ENCODE measurements at places on chromosomes 3 and 15. TPM values are rescaled to one million over a fixed set of nuclear protein-coding genes. Genes with fewer than 3 reads are reported as not detected.

DNA sequence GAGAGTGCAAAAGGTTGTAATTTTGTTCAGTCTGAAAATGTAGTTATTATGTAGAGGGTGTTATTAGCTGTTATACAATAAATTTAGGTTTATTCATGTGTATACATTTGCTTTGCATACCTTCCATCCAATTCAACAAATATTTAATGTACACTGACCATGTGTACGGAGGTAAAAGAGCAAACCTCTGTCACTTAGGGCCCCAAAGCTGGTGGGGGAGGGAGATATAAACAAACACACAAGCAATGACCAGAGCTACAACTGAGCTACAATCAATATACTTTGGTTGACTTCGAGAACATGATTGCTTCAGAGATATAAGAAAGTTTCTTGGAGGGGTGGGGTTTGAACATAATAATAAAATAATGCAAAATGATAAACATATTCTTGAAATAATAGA is 17.5 kb upstream of the BCL6 start:
- DNase-seq, result no peak

- no peak for DNase-seq
These were observed 16.8 kb downstream of the RFT1 start for GRCh38 chr3:53113293-53114010.

- DNase-seq, result no peak
These were observed 691.4 kb downstream of the ZBBX start for GRCh38 chr3:166688665-166689064.

- DNase-seq, result no peak
These were observed 22.6 kb upstream of the FILIP1L start for GRCh38 chr3:100136921-100137320.

DNA sequence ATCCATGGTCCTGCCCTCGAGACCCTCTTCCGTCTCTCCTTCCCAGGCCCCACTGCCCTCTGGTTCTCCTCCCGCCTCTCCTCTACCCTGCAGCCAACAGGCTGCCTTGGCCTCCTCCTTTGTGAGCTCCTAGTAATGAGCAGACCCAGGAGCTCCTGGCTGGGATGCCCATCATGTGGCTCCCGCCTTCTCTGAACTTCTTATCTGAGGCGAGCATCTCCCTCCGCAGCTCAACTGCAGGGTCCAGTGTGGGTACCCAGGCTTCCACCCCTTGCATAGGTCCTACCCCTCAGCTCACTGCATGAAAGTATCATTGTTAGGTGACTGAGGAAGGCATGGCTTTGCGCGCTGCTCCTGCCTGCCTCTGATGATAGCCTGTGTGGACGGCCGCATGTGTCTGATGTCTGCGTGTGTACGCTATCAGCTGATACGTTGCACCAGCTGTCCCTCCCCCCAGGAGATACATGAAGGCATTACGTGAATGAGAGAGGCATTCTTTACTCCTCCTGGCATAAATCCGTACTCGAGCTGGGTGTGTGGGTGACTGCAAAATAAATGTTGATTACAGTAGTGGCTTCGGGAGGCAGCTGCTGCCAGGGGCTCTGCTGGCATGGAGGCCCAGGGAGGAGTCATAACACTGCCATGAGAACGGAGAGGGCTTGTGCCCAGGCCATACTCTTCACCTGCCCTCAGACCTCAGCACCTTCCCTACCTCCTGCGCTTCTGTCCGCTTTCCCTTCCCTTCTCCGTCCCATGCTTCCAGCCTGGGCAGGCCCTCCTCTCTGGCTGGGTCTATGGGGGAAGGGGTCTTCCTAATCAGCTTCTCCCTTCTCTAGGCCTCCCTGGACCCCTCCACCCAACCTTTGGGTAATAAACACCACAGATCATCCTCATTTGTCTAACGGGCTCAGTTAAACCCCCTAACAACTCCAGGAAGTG is 48.8 kb downstream of the ZNF710 start:
- DNase-seq, result no peak

- DNase-seq, result no peak
These were observed 35.2 kb downstream of the ZIC4 start for GRCh38 chr3:147371140-147371539.

- no peak for DNase-seq
These were observed 4.5 kb downstream of the SOX14 start for GRCh38 chr3:137768361-137769321.

- no peak for DNase-seq
These were observed 309.0 kb downstream of the GBE1 start for GRCh38 chr3:81452418-81452817.

DNA sequence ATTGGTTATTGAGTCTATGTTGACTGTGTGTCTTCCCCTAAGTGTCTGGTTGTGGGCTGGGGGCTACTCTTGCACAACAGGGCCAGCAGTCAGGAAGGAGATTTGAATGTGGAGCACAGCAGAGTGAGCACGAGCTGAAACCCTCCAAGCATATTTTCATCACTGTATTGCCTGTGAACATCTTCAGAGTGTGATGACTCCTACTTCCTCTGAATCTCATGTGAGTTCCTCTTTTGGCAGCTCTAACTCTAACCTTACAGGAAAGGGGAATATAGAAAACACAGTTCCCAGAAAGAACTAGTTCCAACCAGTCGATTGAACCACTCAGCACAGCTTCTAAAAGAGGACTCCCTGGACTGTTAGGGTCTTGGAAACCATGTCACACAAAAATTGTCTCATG is 211.6 kb downstream of the RAP2B start:
- DNase-seq, result no peak

- DNase-seq, result no peak
These were observed 10.8 kb downstream of the HSPBAP1 start for GRCh38 chr3:122782804-122783203.

GRCh38 chr15:84830036-84830435 is 12.9 kb downstream of the ALPK3 start:
- DNase-seq, result no peak

GRCh38 chr3:16906682-16907081 is 21.9 kb downstream of the PLCL2 start:
- DNase-seq, result no peak

DNA sequence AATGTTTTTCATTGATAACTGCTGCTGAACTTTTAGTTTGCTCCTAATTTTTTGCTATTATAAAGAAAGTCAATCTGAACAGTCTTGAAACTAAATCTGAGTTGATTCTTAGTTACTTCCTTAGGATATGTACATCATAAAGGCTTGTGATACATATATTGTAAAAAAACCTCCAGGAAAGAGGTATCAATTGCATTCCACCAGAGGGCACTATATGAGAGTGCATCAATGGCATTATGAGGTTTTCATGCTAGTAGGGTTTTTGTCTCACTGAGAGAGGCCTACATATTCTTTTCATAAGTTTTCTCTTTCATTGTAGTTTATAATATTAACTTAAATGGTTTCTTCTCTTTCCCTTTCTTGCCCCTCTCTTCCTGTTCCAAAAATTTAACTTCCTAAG is 46.9 kb downstream of the PIK3R4 start:
- peak; percentile 30 for DNase-seq

GRCh38 chr3:148218222-148218621 is 479.5 kb upstream of the AGTR1 start:
- DNase-seq, result no peak

DNA sequence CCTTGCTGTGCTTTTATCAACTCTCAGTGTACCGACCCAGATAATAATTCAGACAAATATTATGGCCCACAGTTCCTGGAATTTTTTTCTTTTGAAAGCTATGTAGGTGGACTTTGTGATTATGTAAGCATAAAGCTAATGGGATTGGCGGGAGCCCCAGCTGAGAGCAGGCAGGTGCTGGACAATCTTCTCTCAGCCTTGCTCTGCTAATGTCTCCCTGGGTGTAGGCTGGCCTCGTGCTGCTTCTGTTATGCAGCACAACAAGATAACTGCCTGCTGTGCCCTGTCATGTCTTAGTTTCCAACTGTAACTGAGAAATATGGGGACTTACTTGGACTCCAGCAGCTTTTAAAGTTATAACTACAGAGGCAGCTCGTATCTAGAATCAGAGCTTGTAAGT is 415.0 kb downstream of the PDCD6IP start:
- no peak for DNase-seq

GRCh38 chr15:80233581-80233980 is 18.4 kb downstream of the CTXND1 start:
- DNase-seq, result no peak

DNA sequence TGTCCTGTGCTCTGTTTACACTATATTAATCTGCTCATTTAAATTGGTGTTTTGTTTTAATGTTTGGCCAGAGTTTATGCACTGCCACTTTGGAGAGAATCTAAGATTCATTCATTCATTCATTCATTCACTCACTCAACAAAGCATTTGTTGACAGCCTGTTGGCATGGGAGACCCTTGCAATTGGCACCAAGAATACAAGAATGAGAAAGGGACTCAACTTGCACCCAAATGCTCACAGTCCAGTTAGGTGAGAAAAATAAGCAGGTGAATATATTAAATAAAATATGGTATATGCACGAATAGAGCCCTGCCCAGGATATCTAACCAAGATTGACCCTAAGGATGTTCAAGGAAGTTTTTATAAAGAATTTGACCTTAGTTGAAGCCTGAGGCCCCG is 80.4 kb downstream of the TGFBR2 start:
- no peak for DNase-seq

DNA sequence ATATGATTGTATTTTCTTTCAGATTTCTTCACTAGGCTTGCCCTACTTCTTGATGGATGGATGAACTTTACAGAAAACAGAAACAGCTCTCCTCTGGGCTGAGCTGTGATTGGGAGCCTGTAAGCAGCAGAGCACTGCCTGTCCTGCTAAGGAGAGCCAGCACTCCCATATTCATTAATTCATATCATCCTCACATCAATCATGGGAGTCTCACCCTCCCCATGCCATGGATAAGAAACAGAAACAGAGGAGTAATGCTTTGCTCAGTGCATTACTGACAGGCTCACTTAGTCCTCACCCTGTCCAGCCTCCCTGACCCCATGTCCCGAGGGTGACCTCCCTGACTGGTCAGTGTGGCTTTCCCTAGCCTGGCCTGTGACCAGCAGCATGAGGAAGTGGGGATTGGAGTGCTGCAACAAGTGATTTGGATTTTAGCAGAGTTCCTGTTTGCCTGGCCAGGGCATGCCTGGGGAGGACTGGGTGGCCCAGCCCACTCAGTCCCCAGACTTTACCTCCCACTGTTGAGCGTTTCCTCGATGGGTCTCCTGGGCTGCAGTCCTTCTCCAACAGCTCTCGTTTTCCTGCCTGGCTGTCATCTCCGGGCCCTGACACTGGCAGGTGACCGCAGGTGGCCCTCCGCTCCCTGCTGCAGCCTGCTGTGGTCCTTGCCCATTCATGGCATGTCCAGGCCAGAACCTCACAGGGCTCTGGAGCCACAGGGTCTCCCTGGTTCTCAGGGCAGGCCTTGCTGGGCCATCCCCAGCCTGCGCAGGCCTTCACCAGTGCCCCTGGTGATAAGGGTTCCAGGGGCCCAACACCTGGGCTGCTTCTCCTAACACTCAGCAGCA is 1.3 kb upstream of the TMIE start:
- no peak for DNase-seq

DNA sequence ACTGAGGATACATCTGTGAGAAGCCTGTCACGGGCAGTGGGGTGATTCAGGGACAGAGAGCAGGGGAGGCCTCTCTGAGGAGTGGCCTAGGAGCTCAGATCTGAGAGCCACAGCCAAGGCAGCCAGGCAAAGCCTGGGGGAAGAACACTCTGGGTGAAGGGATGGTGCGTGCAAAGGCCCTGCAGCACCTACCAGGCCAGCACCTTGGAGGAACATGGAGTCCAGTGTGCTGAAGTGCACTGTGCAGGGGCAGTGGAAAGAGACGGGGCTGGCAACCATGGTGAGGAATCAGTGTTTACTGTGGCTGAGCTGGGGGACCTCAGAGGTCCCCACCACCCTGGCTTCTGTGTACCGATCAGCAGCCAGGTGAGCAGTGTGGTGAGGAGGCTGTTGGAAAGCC is 48.0 kb downstream of the NUP210 start:
- no peak for DNase-seq

DNA sequence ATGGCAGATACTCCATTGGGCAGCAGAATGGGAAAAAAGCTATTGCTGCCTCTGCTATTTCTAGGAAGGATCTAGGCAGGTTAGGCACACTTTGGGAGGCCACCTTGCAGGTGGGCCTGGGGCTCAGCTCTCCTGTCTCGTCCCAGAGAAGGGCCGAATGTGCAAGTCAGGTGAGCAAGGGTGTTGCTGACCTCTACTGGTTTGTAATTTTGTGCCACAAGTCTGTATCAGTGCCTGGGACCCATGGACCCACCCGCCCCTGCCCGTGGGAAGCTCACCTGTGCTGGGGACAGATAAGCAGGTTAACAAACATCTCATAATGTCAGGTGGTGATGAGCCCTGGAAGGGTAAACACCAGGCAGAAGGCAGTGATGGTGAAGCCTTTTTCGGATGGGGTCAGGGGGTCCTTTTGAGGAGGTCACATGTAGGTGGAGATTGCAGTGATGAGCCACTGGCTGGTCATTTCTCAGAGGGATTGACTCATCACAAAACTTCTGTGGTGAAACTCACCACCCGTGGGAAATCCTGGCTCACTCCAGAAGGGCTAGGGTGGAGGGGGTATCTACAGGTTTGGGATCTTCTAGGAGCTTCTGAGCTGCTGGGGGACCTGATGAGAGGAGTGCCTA is 161.3 kb downstream of the KLF13 start:
- DNase-seq, result no peak

GRCh38 chr3:99967796-99968195 is 146.5 kb downstream of the FILIP1L start:
- no peak for DNase-seq

DNA sequence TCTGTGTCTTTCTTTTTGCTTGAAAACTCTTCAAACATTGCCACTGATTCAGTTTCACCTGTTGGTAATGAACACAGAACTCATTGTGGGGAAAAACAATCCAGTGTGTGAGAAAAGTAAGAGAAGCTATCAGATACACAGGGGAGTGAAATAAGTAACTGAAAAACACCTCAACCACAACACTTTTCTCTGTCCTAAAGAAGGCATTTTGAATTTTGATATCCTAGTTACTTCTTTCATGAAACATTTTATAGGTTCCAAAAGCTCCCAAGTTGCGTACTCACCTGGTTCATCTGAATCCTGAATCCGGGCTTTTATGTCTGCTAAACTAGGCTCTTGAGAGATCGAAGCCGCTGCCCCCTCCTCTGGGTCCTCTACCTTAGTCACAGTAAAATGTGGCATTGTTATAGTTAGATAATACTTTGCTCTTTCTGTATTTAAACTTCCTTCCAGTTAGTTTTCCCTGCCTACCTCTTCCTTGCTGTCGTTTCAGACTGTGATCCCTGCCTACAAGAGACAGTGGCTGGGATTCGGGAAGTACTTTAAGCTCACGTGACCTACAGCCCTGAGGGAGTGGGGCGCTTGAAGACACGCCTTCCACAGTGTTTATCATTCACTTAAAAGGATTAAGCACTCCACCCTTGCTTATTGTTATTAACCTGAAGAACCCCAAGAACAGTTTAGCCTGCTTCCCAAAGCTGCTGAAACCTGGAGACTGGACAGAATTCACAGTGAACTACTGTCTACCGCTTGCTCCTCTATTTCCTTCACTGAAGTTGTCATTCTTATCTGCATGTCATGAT is 19.1 kb downstream of the SLC12A6 start:
- DNase-seq, result peak; percentile 78

- DNase-seq, result no peak
These were observed 88.0 kb downstream of the AAGAB start for GRCh38 chr15:67166280-67167009.

The RTP1 gene
- total RNA-seq, result not detected

The BOC gene
- total RNA-seq, result not detected

The CCK gene
- total RNA-seq, result not detected

The SPTBN5 gene
- 0.07 TPM for total RNA-seq

The C3orf38 gene
- total RNA-seq, result 17.5 TPM

The PGBD4 gene
- total RNA-seq, result 1.3 TPM

The RARB gene
- total RNA-seq, result not detected

The GABRR3 gene
- 0.31 TPM for total RNA-seq

The BFSP2 gene
- not detected for total RNA-seq

The SLC22A13 gene
- not detected for total RNA-seq

The SMCO1 gene
- not detected for total RNA-seq

The PEX5L gene
- not detected for total RNA-seq

The OXTR gene
- total RNA-seq, result 0.95 TPM

The ITIH1 gene
- total RNA-seq, result 12.3 TPM

All from HepG2 (cell line).